Tibial nerve (tissue), 4 donors: ENCODE measurements at places on chromosomes 11 and 22.

GRCh38 chr11:61474013-61474643 is 34.4 kb upstream of the LRRC10B start:
- H3K27ac ChIP-seq, result no peak overlapping the region
- no peak overlapping the region for H3K4me3 ChIP-seq
- H3K27me3 ChIP-seq, result no peaks in the 10 kb centered on the region
- H3K4me1 ChIP-seq, result no peaks in the 10 kb centered on the region
- H3K36me3 ChIP-seq, result no peaks in the 10 kb centered on the region

DNA sequence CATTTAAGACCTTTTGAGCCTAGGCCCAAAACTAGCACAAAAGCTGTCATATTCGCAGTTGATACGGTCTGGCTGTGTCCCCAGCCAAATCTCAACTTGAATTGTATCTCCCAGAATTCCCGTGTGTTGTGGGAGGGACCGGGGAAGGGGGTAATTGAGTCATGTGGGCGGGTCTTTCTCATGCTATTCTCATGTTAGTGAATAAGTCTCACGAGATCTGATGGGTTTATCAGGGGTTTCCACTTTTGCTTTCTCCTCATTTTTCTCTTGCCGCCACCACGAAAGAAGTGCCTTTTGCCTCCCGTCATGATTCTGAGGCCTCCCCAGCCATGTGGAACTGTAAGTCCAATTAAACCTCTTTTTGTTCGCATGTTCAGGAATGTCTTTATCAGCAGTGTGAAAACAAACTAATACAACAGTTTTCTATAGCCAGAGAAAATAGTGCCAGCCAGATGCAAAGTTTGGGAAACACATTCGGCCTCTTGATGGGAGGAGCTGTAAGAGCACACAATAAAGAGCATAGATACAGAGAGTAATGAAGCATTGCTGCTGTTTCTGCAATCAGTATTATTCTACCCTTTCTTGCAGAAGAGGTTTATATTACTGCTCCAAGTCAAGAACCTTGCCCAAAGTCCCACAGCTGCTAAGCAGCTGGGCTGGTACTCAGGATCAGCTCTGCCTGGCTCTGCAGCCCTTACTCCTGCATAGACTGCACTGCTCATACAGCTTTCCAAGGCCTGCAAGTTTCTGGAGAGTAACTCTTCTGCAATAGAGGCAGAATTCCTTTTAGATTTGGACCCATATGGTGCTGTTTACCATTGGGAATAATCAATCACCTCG is 2.0 kb upstream of the ZNF195 start:
- H3K27me3 ChIP-seq, result no peaks in the 10 kb centered on the region
- no peak for DNase-seq
- no peaks in the 10 kb centered on the region for H3K36me3 ChIP-seq
- H3K27ac ChIP-seq, result no peak overlapping the region
- H3K4me1 ChIP-seq, result no peaks in the 10 kb centered on the region

- no peaks in the 10 kb centered on the region for H3K27me3 ChIP-seq
- H3K27ac ChIP-seq, result no peak overlapping the region
- H3K4me3 ChIP-seq, result no peak overlapping the region
Measured at GRCh38 chr11:40306938-40307548, 1152.4 kb downstream of the LRRC4C start.

GRCh38 chr11:30447058-30447640 is 124.2 kb downstream of the ARL14EP start:
- H3K36me3 ChIP-seq, result no peaks in the 10 kb centered on the region
- no peak overlapping the region for H3K27ac ChIP-seq
- H3K27me3 ChIP-seq, result no peaks in the 10 kb centered on the region
- DNase-seq, result no peak
- no peaks in the 10 kb centered on the region for H3K4me1 ChIP-seq

GRCh38 chr11:83220260-83220659 is 26.7 kb downstream of the ANKRD42 start:
- no peak for DNase-seq
- no peak overlapping the region for H3K27ac ChIP-seq
- H3K4me3 ChIP-seq, result no peak overlapping the region
- no peaks in the 10 kb centered on the region for H3K27me3 ChIP-seq
- H3K4me1 ChIP-seq, result no peaks in the 10 kb centered on the region

- peaks cover 19% of the 10 kb centered on the region for H3K4me1 ChIP-seq
- H3K36me3 ChIP-seq, result peaks cover 10% of the 10 kb centered on the region
- H3K4me3 ChIP-seq, result no peak overlapping the region
- no peaks in the 10 kb centered on the region for H3K27me3 ChIP-seq
- no peak for DNase-seq
- no peak overlapping the region for H3K27ac ChIP-seq
Measured at GRCh38 chr11:57299150-57299737, 25.5 kb downstream of the TNKS1BP1 start.

DNA sequence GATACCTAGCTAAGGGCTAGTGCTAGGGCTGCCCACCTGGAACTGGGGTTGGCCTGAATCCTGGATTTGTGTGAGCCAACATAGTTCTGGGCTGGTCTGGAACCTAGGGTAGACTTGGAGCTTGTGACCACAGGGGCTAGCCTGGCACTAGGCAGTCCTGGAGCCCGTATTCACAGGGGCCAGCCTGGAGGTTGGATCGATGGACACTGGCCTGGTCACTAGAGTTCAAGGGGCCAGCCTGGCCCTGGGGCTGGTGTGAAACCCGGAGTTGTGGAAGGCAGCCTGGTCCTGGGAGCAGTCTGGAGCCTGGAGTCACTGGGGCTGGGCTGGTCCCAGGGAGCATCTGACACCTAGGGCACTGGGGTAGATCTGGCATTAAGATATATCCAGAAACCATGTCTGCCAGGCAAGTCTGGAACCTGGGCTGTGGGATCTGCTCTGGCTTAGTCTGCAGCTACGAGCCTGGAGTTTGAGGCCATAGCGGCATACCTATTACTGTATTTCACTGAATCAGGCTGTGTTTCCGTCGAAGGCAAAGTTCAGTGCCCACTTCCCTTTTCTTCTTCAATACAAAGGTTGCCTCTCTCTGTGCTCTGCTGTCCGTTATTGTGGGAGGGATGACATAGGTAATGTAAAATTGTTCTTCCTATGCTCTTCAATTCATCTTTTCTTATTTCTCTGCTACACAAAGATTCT is 9.1 kb upstream of the GLYATL1B start:
- no peak overlapping the region for H3K4me3 ChIP-seq
- no peak overlapping the region for H3K27ac ChIP-seq
- no peak for DNase-seq
- no peaks in the 10 kb centered on the region for H3K36me3 ChIP-seq

GRCh38 chr11:115084231-115084630 is 405.9 kb downstream of the NXPE2 start:
- no peak overlapping the region for H3K27ac ChIP-seq
- no peaks in the 10 kb centered on the region for H3K27me3 ChIP-seq
- H3K4me1 ChIP-seq, result no peaks in the 10 kb centered on the region
- no peak overlapping the region for H3K4me3 ChIP-seq
- no peak for DNase-seq

- H3K27me3 ChIP-seq, result peaks cover 15% of the 10 kb centered on the region
- H3K36me3 ChIP-seq, result no peaks in the 10 kb centered on the region
- H3K27ac ChIP-seq, result no peak overlapping the region
Measured at GRCh38 chr11:849951-850774, 7.5 kb downstream of the TSPAN4 start.

- no peak overlapping the region for H3K4me3 ChIP-seq
- no peaks in the 10 kb centered on the region for H3K4me1 ChIP-seq
- no peak for DNase-seq
- H3K27ac ChIP-seq, result no peak overlapping the region
Measured at GRCh38 chr11:66861038-66861773, 4.3 kb downstream of the LRFN4 start.

GRCh38 chr11:468036-468435 is 18.0 kb downstream of the PTDSS2 start:
- no peaks in the 10 kb centered on the region for H3K36me3 ChIP-seq
- no peak overlapping the region for H3K27ac ChIP-seq
- no peak for DNase-seq
- no peaks in the 10 kb centered on the region for H3K27me3 ChIP-seq

GRCh38 chr11:134587345-134587744 is 175.3 kb upstream of the B3GAT1 start:
- no peaks in the 10 kb centered on the region for H3K27me3 ChIP-seq
- H3K27ac ChIP-seq, result no peak overlapping the region
- no peak overlapping the region for H3K4me3 ChIP-seq
- peaks cover 28% of the 10 kb centered on the region for H3K4me1 ChIP-seq
- DNase-seq, result no peak

DNA sequence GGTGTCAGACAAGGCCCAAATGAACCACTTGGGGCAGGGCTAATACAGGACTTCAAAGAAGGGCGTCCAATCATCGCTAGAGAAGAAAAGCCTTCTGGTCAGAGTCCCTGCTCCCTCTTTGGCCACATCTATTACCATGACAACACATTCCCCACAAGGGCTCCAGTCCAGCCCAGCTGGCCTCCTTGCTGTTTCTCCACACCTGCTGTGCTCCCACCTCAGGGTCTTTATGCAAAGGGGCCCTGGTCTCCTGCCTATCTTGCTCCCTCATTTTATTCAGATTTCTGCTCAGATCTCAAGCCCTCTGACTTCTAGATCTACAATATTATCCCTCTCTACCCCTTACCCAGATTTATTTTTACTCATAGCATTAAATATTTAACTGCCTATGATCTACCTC is 58.0 kb upstream of the KIRREL3 start:
- H3K36me3 ChIP-seq, result no peaks in the 10 kb centered on the region
- H3K4me3 ChIP-seq, result no peak overlapping the region
- no peak for DNase-seq
- no peaks in the 10 kb centered on the region for H3K27me3 ChIP-seq
- H3K27ac ChIP-seq, result no peak overlapping the region

DNA sequence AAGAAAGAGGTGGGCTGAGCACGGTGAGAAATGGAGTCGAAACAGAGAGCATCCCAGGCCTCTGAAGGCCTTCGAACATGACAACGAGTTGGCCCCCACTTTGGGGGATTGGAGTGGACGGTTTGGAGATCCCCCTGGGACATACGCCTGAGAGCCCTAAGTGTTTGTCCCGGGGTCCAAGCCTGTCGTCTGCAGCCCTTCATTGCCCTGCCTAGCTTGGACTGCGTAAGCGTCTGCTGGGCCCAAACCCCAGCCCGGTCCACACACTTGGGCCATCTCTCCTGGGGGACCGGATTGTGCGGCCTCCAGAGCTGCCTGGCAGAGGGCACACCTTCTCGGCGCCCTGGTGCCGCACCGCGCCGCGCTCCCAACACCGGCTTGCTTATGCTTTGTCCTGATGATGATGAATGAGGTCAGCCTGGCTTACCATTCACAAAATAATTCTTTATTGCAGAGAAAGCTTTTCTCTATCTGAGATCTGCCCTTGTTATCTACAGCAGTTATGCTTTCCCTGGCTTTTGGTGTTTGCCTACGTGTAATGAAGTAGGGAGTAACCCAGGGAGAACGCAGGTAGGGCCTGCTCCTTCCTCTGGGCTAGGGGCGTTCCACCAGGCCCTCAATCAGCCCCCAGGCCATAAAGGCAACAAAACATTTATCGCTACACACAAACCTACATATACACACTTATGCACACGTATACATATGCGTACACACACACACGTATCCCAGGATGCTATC is 85.9 kb upstream of the PPARA start:
- H3K4me1 ChIP-seq, result peaks cover 81% of the 10 kb centered on the region
- no peaks in the 10 kb centered on the region for H3K36me3 ChIP-seq
- no peaks in the 10 kb centered on the region for H3K27me3 ChIP-seq
- DNase-seq, result peak; percentile 12

- no peak overlapping the region for H3K4me3 ChIP-seq
- no peaks in the 10 kb centered on the region for H3K36me3 ChIP-seq
- no peak overlapping the region for H3K27ac ChIP-seq
- no peaks in the 10 kb centered on the region for H3K4me1 ChIP-seq
- H3K27me3 ChIP-seq, result no peaks in the 10 kb centered on the region
Measured at GRCh38 chr11:117925198-117925925, 3.8 kb downstream of the TMPRSS13 start.

DNA sequence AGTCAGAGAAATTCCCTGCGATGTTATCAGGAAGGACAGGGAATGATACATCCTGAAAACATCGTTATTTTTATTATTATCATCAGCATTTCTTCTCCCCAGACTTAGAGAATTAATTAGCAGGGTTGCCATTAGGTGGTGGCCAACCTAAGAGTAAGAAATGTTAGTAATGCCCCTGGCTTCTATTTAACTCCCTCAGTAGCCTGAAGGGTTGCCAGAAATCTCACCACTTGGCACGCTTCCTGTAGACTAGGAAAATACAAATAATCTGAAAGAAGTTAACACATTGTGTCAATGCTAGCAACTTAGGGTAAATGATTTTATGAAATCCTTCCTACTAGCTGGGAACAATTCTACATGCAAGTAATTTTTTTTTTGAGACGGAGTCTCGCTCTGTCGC is 45.5 kb downstream of the ENDOD1 start:
- no peak overlapping the region for H3K4me3 ChIP-seq
- H3K27ac ChIP-seq, result no peak overlapping the region
- H3K4me1 ChIP-seq, result peaks cover 6% of the 10 kb centered on the region
- DNase-seq, result no peak

- H3K4me3 ChIP-seq, result no peak overlapping the region
- H3K27me3 ChIP-seq, result no peaks in the 10 kb centered on the region
- H3K4me1 ChIP-seq, result peaks cover 8% of the 10 kb centered on the region
Measured at GRCh38 chr11:2091786-2092463, 47.3 kb downstream of the IGF2 start.

DNA sequence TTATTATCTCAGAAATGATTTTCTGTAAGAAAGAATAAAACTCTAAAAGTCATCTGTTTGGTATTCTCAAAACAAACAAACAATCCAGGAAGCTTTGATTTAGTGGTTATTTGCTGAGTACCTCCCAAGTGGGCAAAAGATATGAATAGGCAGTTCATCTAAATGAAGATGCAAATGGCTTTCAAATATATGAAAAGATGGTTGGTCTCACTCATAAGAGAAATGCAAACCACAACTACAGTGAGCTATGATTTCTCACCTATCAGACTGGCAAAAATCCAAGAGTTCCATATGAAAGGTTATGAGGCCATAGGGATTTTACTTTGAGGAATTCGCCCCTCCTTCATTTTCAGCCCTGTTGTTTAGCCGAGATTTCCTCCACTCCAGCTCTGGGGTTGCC is 11.3 kb upstream of the P2RY2 start:
- no peaks in the 10 kb centered on the region for H3K36me3 ChIP-seq
- no peaks in the 10 kb centered on the region for H3K27me3 ChIP-seq
- no peak overlapping the region for H3K27ac ChIP-seq
- H3K4me1 ChIP-seq, result no peaks in the 10 kb centered on the region
- no peak for DNase-seq

DNA sequence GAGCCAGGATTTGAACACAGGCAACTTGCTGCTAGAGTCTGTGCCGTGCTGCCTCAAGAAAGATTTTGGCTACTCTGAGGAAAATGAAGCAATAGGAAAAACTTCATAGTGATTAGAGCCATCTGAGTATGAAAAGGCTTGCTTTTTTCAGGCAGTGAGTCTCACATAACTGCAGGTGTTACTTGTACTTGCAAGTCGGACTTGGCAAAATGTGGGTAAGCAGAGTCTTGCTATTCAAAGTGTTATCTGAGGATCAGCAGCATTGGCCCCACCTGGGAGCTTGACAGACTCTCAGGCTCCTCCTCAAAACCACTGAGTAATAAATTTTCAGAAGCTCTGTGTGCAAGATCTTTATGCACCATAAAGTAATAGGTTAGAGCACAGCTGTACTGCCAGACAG is 18.1 kb downstream of the RNF141 start:
- no peaks in the 10 kb centered on the region for H3K27me3 ChIP-seq
- no peak overlapping the region for H3K4me3 ChIP-seq
- H3K36me3 ChIP-seq, result no peaks in the 10 kb centered on the region
- no peak overlapping the region for H3K27ac ChIP-seq
- H3K4me1 ChIP-seq, result no peaks in the 10 kb centered on the region

- H3K4me3 ChIP-seq, result no peak overlapping the region
- no peak overlapping the region for H3K27ac ChIP-seq
- DNase-seq, result no peak
- no peaks in the 10 kb centered on the region for H3K36me3 ChIP-seq
Measured at GRCh38 chr11:127996825-127997224, 590.5 kb downstream of the ETS1 start.

- no peak overlapping the region for H3K4me3 ChIP-seq
- no peaks in the 10 kb centered on the region for H3K27me3 ChIP-seq
- no peak for DNase-seq
- no peaks in the 10 kb centered on the region for H3K4me1 ChIP-seq
Measured at GRCh38 chr11:587978-588380, 11.7 kb downstream of the PHRF1 start.
